ENCODE measurements at places on chromosomes 1 and 21. TPM values are rescaled to one million over a fixed set of nuclear protein-coding genes. Genes with fewer than 3 reads are reported as not detected.

The CRYBG2 gene
- total RNA-seq: under 0.01 TPM

The ALX3 gene
- total RNA-seq: not detected

The UTP11 gene
- total RNA-seq: 25.5 TPM

The ANKRD35 gene
- total RNA-seq: 2.9 TPM

The SLC37A1 gene
- total RNA-seq: 1.9 TPM

The TMIGD3 gene
- not detected for total RNA-seq

The RGS8 gene
- total RNA-seq: under 0.01 TPM

The PRR9 gene
- not detected for total RNA-seq

The TDRD5 gene
- total RNA-seq: not detected

The TIPRL gene
- 47.1 TPM for total RNA-seq

The KCNE1 gene
- 0.17 TPM for total RNA-seq

The SGIP1 gene
- total RNA-seq: 20.3 TPM

The LHX8 gene
- total RNA-seq: not detected

The LCA5L gene
- 0.52 TPM for total RNA-seq

The KRTAP19-1 gene
- total RNA-seq: not detected

The SETSIP gene
- not detected for total RNA-seq

The C1orf198 gene
- 10.1 TPM for total RNA-seq

The IGSF21 gene
- not detected for total RNA-seq

The MIXL1 gene
- not detected for total RNA-seq

The SYT11 gene
- total RNA-seq: 39.4 TPM

The LRRC71 gene
- total RNA-seq: not detected

The RBM11 gene
- not detected for total RNA-seq

The HNRNPR gene
- 79.9 TPM for total RNA-seq

The LRP8 gene
- 3.4 TPM for total RNA-seq

The ORC1 gene
- total RNA-seq: 0.17 TPM

The ARHGEF10L gene
- total RNA-seq: 12.3 TPM

The STYXL2 gene
- total RNA-seq: not detected

The ADORA1 gene
- total RNA-seq: 24.5 TPM

The CRYAA gene
- total RNA-seq: not detected

The LRRC38 gene
- total RNA-seq: not detected

The PPM1J gene
- 0.26 TPM for total RNA-seq

The SLC30A2 gene
- not detected for total RNA-seq

The AADACL3 gene
- total RNA-seq: not detected

The TMEM125 gene
- not detected for total RNA-seq

The RIPPLY3 gene
- total RNA-seq: not detected

The MYOG gene
- 0.09 TPM for total RNA-seq

Data from bronchial smooth muscle cell (primary cell).